Activated CD8-positive, alpha-beta memory T cell treated with anti-CD3 and anti-CD28 coated beads for 1 hour (primary cell): ENCODE measurements at places on chromosomes 4 and X.

DNA sequence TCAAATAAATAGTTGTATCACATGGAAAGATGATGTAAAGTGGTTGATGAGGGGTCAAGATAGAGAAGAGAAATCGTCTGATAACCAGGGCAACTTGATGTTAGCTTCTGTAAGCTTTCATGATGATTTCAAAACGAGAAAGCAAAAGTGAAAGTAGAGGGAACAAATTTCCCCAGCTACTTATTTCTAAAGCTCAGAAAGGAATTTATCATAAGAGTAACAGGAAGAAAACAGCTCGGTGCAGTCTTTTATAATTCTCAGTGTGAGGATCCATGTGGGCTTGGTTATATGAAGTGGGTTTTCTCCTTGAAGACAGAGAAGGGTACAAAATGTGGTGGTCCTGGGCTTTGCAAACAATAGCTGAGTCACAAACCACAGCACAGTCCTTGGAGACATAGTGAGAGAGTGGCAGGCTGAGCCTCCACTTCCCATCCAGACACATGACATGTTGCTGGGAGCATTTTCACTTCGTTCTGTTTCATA is 32.1 kb upstream of the GLRA2 start:
- DNase-seq: no peak

DNA sequence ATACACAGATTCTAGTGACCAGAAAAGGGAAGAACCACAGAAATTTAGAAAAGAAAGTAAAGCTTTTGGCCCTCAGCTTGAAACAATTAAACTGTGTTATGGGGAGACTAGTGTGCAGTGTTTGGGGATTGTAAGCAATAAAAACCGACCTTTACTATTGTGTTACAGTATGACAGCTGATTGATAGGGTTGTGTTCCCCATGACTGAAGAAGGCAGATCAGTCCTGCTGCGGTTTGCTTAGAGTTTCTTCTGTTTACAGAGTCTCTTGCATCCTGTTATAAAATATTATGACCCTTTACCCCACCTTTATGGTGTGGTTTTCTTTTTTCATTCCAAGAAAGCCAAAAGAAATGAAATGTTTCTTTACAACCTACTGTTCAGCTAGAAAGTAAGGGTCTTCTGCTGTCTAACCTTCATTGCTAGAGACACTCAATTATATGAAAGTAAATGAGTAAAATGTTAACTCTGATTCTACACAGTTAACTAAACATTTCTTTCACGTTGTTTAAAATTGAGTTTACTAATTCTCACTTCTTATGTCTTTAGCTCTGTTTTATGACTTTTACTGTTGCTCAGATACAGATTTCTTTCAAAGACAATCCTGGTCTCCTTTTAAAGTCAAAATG is 18.1 kb downstream of the CHIC1 start:
- DNase-seq: no peak

DNA sequence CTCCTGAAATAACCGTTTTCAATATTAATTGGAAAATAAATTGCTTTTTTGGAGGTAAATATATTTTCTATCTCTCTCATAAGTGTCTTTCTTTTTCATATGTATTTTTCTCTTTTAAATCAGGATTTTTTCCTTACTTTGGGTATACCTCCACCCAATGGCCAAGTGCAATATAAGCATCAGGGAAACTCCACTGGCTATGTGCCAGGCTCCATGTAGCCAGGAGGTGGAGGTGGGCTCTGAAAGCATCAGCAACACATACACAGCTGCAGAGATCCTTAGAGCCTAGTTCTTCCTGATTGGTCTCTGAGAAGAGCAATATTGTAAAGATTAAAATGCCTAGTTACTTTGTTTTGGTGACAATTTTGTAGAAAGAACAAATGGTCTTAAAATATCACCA is 3.4 kb downstream of the GABRA2 start:
- no peak for DNase-seq

- no peak for DNase-seq
Measured at GRCh38 chr4:114038762-114039387, 59.4 kb upstream of the ARSJ start.

DNA sequence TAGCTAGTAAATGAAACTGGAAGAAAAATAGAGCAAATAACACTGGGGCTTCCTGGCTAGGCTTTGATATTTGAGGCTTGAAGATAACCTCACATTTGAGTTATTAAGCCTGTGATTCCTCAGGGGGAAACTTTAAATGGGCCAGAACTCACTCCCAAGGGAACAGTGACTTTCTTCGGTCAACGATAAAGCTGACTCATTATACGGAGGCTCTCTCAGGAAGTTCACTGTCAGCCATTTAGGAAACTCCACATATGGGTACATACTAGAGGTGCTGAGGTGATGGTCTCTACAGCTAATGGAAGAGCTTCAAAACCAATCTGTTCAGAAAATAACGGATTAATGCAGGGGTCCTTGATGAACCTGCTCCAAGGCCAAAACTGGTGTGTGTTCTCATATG is 120.8 kb downstream of the SH2D1A start:
- DNase-seq: no peak

DNA sequence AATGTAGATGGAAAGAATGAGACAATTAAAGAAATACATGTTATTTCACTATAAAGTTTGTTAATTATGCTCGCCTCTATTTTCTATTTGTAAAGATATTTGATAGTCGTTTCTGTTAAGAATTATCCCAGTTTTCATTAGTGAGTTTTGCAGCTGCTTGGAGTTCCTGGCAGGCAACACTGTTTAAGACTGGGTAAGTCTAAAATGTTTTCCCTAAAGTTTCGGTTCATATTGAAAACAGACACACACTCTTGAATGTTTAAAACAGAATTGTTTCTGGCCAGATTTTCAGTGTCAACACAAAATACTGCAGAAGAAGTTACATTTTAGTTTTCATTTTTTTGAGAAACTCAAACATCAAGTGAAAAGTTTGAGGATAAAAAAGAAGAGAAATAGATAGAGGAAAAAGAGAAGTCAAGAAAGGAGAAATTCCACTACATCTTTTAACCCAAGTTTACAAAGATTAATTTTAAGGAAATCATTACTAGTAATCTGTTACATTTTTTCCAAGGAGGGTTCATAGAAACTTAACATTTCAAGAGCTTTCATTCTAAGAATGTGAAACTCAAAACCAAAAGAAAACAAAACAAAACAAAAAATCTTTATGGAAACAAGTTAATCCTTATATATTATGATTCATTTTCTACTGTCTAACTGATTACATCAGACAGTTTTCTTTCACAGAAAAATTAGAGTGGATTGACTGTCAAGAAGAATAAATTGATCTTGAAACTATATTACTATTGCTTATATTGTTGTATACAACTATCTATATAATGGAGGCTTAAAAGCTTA is 305.5 kb downstream of the FAT4 start:
- DNase-seq: no peak

- no peak for DNase-seq
Measured at GRCh38 chrX:53950130-53950733, 94.0 kb downstream of the PHF8 start.

GRCh38 chr4:30721185-30722091 is 1.3 kb downstream of the PCDH7 start:
- no peak for DNase-seq

DNA sequence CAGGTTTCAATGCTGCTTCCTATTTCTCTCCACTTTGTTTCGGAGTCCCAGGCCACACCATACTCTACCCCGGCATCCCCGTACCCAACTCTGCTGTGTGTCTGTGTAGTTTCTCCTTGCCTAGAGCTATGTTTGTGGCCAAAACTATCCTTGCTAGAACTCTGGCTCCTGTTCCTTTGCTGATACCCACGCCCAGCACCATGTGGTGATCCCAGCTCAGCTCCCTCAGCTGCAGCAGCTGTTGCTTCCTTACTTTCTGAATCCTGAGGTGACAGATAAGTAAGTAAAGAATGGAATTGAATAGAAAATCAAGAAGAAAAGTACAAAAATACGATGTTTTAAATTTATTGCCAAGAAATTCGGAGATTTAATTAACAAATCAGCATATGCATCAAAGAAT is 55.8 kb downstream of the CASP3 start:
- DNase-seq: no peak

DNA sequence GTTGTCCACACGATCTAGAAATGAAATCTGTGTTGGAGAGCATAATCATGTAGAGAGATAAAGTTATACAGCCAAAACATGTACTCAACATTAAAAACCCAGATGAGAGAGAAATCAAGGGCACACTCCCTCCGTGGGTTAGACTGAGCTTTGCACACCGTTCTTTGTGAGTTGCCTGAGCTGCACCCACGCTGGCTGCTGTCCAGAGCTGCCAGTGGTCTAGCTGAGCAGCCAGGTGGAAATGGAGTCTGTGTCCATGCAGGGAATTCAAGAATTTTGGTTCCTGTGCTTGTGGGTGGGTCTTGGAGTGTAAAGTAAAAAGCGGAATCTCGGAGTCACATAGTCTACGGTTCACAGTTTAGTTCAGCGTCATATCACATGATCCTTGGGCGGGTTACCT is 84.6 kb downstream of the GPR143 start:
- no peak for DNase-seq

DNA sequence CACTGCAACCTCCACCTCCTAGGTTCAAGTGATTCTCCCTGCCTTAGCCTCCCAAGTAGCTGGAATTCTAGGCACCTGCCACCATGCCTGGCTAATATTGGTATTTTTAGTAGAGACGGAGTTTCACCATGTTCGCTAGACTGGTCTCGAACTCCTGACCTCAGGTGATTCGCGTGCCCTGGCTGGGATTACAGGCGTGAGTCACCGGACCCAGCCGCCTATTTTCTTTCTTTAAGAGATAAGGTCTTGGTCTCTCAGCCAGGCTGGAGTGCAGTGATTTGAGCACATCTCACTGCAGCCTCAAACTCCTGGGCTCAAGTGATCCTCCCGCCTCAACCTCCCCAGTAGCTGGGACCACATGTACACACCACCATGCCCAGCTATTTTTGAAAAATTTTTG is 166.5 kb downstream of the DHRSX start:
- DNase-seq: no peak

- no peak for DNase-seq
Measured at GRCh38 chrX:110462957-110463356, 104.3 kb downstream of the RTL9 start.

DNA sequence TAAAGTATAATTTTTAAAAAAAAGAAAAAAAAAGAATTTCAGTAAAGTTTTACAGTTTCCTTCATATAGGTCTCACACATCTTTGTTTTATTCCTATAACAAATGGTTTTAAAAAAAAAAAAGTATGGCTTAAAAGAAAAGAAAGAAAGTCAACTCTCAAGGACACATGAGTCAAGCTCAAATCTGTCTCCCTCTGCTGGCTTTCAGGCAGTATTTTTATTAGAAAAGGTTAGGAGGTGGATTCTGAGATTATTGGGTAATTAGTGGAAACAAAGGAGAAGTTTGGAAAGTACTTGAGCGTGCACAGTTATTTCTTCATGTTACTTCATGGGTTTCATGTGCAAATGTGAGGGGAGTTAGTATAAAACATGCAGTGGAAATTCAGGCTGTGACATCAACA is 36.6 kb upstream of the BTC start:
- no peak for DNase-seq

- DNase-seq: no peak
Measured at GRCh38 chrX:107662824-107663223, 34.5 kb downstream of the PRPS1 start.

DNA sequence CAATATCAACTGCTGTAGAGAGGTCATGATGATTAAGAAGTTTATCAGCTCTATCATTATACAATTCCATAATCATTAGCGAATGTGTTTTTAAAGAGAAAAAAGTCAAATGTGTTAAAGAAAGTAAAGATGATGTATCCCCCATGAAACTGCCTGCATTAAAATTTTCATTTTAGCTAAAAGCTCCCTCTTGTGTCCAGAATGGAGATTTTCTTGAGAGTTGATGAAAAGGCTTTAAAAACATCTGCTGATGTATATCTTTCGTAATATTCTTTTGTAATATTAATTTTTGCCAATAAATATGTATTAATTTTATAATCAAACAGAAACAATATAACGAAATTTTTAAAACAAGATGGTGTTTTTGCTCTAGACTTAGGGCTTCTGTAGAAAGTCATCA is 52.1 kb upstream of the LHFPL1 start:
- DNase-seq: no peak

- DNase-seq: no peak
Measured at GRCh38 chrX:123138473-123138872, 45.6 kb upstream of the GRIA3 start.

GRCh38 chrX:16870862-16871815 is 977 bp upstream of the RBBP7 start:
- no peak for DNase-seq

DNA sequence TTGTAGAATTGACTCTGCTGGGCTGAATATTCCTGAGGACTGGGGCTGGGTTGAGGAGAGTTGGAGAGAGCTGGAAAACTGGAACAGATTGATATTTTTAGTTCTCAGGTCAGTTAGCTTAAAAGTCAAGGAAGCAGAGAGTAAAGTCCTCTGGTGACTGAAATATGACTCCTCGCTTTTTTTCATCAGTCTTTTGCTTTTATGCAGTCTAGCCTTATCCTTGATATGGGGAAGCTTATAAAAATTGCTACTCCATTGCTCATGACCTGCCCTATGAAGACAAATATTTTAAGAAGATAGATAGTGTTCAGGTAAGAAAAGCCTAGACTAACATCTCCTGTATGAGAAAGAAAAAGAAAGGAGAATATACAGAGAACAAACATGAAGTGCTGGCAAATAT is 152.7 kb downstream of the C4orf33 start:
- DNase-seq: no peak

- DNase-seq: no peak
Measured at GRCh38 chrX:85992811-85993229, 54.5 kb downstream of the CHM start.

DNA sequence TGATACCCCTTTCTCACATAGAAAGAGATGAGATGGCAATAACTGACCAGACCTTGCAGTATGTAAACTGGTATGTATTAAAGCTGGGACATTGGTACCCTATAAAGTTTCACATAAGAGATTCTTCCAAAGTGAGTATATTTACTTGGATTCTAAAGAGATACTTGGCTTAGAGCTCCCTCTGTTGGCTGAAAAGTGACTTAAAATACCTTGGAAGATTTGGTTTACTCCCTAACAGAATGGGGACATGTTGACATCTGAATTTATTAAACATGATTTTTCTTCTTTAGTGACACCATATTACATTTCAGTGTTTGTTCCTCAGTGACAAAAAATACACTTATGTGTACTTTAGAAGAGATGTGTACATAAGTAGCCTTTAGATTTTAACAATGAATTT is 47.9 kb upstream of the RGN start:
- DNase-seq: no peak

- DNase-seq: no peak
Measured at GRCh38 chr4:22389240-22389870, 126.5 kb downstream of the ADGRA3 start.

- DNase-seq: no peak
Measured at GRCh38 chrX:19225909-19226308, 103.6 kb upstream of the ADGRG2 start.

- DNase-seq: no peak
Measured at GRCh38 chr4:119659576-119659975, 31.0 kb upstream of the PDE5A start.

- no peak for DNase-seq
Measured at GRCh38 chr4:38308728-38309311, 348.6 kb downstream of the PTTG2 start.

DNA sequence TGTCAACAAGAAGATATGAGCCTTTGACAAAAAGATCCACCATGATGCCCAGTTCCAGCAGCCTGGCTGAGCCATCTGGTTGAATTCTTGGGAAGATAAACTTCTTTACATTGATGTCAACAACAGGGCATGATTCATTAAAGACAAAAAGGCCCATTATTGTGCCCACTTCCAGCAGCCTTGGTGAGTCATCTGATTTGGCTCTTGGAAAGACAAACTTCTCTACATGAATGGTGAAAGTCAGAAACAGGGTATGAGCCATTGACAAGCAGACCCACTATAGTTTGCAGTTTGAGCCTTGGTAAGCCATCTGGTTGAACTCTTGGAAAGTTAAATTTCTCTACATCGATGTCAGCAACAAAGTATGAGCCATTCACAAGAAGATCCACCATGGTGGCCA is 4.1 kb upstream of the CSF2RA start:
- DNase-seq: no peak
